ENCODE measurements at places on chromosomes 2 and 18.

DNA sequence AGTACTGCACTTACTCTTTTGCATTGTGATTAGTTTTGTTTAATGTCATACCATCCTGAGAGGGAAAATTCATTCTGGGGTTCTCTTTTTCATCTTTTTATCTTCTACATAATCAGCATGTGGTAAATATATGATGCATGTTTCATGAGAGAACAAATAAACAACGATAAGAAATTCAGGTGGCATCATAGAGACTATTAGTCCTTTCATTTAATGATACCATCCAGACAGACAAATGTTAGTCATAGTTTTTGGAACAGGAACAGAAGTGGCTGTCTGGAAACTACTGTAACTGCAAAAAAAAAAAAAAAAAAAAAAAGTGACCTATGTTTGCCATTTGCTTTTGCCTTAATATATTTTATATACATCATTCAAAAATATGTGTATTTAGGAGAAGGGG is 761.0 kb downstream of the EPHA4 start:
- DNase-seq: no peak

DNA sequence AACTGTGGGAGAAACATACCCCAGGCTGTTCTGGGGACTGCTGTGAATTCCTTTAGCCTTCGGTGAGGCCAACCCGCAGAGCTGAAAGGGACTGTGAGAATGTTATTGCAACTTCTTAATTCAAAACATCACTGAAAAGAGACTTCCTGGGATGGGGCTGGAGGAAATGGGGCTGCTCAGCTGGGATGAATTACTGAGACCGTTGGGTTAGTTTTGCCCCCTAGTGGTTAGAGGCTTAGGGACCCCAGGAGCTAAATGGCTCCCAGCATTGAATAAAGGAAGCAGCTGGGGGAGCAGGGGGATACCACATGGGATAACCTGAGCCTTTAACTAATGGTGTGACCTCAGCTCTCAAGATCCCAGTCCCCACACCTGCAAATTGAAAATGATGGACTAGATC is 941.1 kb upstream of the FANCL start:
- DNase-seq: no peak

- DNase-seq: no peak
These were observed 80.3 kb downstream of the ZFP36L2 start for GRCh38 chr2:43146083-43146482.

DNA sequence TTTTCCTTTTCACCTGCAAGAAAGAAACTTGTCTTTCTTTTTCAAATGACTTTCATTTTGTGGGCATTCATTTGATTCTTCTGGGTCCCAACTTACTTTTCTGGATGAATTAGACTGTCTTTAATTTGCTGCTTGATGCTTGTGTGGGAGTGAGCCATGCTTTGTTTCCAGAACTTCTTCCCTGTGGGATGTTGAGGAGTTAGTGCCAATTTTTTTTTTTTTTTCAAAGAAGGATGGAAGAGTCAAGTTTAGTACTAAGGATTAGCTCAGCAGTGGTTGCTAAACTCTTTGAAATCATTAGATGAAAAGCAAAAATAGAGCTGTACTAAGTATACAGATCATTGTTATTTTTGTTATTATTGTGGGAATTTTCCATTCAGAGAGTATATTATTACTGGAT is 17.2 kb upstream of the KCTD1 start:
- DNase-seq: no peak

DNA sequence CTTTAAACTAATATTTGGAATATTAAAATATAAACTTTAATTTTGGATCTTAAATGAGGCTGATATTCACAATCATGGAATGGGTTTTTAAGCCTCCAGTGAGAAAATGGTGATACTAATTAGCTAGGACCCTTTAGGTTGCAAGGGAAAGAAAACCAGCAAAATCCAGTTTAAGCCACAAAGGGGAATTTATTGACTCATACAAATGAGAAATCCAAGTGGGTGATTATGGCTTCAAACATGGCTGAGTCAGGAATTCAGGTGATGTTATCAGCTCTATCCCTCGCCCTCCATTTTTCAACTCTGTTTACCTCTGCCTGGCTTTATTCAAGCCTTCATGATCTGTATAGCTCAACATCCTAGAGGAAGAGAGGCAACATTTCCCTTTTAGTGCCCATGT is 75.3 kb upstream of the DLX2 start:
- DNase-seq: no peak

GRCh38 chr18:58781627-58782194 is 83.0 kb upstream of the ZNF532 start:
- peak; percentile 36 for DNase-seq

- no peak for DNase-seq
These were observed 165.2 kb upstream of the DTNA start for GRCh38 chr18:34544930-34545329.

GRCh38 chr2:155841442-155841841 is 491.1 kb downstream of the NR4A2 start:
- DNase-seq: no peak

- no peak for DNase-seq
These were observed 7.2 kb downstream of the BABAM2 start for GRCh38 chr2:27897717-27898116.

DNA sequence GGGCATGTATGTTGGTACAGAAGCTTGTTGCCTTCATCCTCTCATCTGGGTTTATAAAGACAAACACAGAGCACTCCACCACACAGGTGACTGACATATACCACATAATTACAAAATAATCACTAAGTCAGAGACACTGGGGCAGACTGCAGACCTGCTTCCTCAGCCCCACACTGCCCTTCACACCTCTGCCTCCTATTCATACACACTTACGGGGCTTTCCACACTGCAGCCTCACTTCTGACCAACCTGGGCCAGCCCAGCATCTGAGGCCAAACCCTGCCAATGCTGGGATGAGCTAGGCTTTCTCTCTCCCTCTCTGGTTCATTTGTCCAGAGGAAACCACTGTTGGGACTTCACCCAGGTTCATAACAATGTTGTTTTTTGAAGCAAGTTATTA is 4.5 kb downstream of the EMX1 start:
- no peak for DNase-seq
